Activated B cell treated with CpG ODN at 0.5 μM for 24 hours (primary cell): ENCODE measurements at places on chromosomes 1 and 21.

- H3K27me3 ChIP-seq, result no peaks in the 10 kb centered on the region
- H3K4me1 ChIP-seq, result peaks cover 28% of the 10 kb centered on the region
- H3K36me3 ChIP-seq, result peaks cover 2% of the 10 kb centered on the region
- no peak for DNase-seq
- H3K27ac ChIP-seq, result peak overlapping the region; percentile 24
Observed at GRCh38 chr1:35932158-35932636, 1.3 kb downstream of the AGO3 start.

DNA sequence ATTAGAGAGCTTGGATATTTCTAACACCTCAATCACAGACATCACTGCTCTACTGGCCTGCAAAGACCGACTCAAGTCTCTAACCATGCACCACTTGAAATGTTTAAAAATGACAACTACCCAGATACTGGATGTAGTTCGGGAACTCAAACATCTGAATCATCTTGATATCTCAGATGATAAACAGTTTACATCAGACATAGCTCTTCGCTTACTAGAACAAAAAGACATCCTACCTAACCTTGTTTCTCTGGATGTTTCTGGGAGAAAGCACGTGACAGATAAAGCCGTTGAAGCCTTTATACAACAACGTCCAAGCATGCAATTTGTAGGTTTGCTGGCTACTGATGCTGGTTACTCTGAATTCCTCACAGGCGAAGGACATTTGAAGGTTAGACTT is 45.1 kb downstream of the ZYG11B start:
- H3K4me3 ChIP-seq, result no peak overlapping the region
- no peaks in the 10 kb centered on the region for H3K27me3 ChIP-seq
- peaks cover 44% of the 10 kb centered on the region for H3K36me3 ChIP-seq
- no peak overlapping the region for H3K27ac ChIP-seq
- H3K4me1 ChIP-seq, result peaks cover 7% of the 10 kb centered on the region
- DNase-seq, result no peak

DNA sequence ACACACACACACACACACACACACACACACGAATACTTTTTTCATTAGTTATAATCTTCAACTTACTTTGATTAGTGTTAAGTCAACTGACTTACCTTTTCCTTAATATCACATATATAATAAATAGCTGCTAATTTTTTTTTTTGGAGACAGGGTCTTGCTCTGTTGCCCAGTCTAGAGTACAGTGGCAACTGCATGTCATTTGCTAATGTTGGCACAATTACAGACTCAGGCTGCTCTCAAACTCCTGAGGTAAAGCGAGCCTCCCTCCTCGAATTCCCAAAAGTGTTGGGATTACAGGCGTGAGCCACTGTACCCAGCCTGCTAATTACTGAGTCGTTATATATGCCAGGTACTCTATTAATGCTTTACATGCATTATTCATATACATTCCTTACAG is 20.8 kb upstream of the TAL1 start:
- no peak for DNase-seq
- H3K4me3 ChIP-seq, result no peak overlapping the region
- H3K27me3 ChIP-seq, result no peaks in the 10 kb centered on the region
- no peaks in the 10 kb centered on the region for H3K4me1 ChIP-seq
- H3K36me3 ChIP-seq, result no peaks in the 10 kb centered on the region

GRCh38 chr1:114702737-114703136 is 7.4 kb upstream of the AMPD1 start:
- peaks cover 28% of the 10 kb centered on the region for H3K36me3 ChIP-seq
- H3K27me3 ChIP-seq, result peaks cover 3% of the 10 kb centered on the region
- DNase-seq, result no peak
- H3K4me3 ChIP-seq, result no peak overlapping the region
- peaks cover 4% of the 10 kb centered on the region for H3K4me1 ChIP-seq
- H3K27ac ChIP-seq, result no peak overlapping the region

GRCh38 chr1:85584923-85585322 is 4.4 kb downstream of the CCN1 start:
- H3K4me3 ChIP-seq, result no peak overlapping the region
- DNase-seq, result no peak
- peaks cover 42% of the 10 kb centered on the region for H3K27me3 ChIP-seq

DNA sequence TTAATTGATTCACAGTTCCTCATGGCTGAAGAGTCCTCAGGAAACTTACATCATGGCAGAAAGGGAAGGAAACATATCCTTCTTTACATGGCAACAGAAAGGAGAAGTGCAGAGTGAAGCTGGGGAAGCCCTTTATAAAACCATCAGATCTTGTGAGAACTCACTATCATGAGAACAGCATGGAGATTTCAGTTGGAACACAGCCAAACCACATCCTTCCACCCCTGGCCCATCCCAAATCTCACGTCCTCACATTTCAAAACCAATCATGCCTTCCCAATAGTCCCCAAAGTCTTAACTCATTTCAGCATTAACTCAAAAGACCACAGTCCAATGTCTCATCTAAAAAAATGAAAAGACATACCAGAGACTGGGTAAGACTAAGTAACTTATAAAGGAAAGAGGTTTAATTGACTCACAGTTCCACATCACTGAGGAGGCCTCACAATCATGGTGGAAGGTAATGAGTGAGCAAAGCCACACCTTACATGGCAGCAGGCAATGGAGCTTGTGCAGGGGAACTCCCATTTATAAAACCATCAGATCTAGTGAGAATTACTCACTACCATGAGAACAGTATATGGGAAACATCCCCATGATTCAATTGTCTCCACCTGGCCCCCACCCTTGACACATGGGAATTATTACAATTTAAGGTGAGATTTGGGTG is 105.2 kb downstream of the MRPL39 start:
- H3K27me3 ChIP-seq, result no peaks in the 10 kb centered on the region
- no peak for DNase-seq
- H3K4me1 ChIP-seq, result peaks cover 54% of the 10 kb centered on the region
- H3K36me3 ChIP-seq, result peaks cover 4% of the 10 kb centered on the region
- peak overlapping the region; percentile 32 for H3K4me3 ChIP-seq

DNA sequence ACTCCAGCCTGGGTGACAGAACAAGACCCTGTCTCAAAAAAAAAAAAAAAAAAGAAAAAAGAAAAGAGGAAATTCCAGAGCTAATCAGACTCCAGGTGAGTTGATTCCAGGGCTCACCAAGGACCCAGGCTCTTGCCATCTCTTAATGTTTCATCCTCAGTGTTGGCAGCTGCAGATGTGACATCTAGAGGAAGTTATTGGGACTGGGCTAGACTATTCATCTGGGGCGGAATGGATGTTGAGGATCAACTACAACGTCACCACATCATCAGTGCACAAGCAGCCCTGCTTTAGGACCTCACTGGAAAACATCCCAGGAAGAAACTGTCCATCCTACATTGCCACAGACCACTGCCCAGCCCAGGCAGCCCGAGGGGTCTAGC is 28.6 kb upstream of the PARP1 start:
- peaks cover 39% of the 10 kb centered on the region for H3K4me1 ChIP-seq
- H3K36me3 ChIP-seq, result no peaks in the 10 kb centered on the region
- no peak overlapping the region for H3K27ac ChIP-seq
- no peak for DNase-seq
- no peak overlapping the region for H3K4me3 ChIP-seq
- no peaks in the 10 kb centered on the region for H3K27me3 ChIP-seq

DNA sequence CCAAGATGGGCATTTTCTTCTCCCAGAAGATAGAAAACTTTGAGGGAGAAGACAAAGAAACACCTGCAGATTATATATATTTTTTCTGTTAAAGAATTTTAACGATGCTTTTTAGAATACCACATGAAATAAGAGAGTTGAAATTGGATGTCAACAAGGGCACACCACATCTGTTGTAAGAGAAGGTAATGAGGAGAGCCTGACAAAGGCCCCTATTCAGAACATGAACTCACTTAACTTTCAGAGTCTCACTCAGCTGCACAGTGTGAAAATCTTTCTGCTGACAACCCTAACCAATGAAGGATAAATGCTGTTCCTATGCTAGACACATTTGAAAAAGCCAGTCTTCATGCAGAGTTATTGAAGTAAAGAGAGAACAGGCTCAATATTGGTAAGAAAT is 7.3 kb downstream of the KRTAP22-2 start:
- no peaks in the 10 kb centered on the region for H3K4me1 ChIP-seq
- H3K36me3 ChIP-seq, result no peaks in the 10 kb centered on the region
- no peak overlapping the region for H3K4me3 ChIP-seq
- no peak overlapping the region for H3K27ac ChIP-seq
- H3K27me3 ChIP-seq, result no peaks in the 10 kb centered on the region
- DNase-seq, result no peak

GRCh38 chr1:115748401-115749150 is 19.9 kb downstream of the CASQ2 start:
- H3K4me3 ChIP-seq, result no peak overlapping the region
- DNase-seq, result no peak
- H3K27me3 ChIP-seq, result peaks cover 23% of the 10 kb centered on the region
- no peaks in the 10 kb centered on the region for H3K36me3 ChIP-seq
- H3K27ac ChIP-seq, result no peak overlapping the region

- peaks cover 10% of the 10 kb centered on the region for H3K27me3 ChIP-seq
- no peaks in the 10 kb centered on the region for H3K4me1 ChIP-seq
- H3K36me3 ChIP-seq, result no peaks in the 10 kb centered on the region
Observed at GRCh38 chr1:9213956-9214355, 20.6 kb upstream of the H6PD start.

DNA sequence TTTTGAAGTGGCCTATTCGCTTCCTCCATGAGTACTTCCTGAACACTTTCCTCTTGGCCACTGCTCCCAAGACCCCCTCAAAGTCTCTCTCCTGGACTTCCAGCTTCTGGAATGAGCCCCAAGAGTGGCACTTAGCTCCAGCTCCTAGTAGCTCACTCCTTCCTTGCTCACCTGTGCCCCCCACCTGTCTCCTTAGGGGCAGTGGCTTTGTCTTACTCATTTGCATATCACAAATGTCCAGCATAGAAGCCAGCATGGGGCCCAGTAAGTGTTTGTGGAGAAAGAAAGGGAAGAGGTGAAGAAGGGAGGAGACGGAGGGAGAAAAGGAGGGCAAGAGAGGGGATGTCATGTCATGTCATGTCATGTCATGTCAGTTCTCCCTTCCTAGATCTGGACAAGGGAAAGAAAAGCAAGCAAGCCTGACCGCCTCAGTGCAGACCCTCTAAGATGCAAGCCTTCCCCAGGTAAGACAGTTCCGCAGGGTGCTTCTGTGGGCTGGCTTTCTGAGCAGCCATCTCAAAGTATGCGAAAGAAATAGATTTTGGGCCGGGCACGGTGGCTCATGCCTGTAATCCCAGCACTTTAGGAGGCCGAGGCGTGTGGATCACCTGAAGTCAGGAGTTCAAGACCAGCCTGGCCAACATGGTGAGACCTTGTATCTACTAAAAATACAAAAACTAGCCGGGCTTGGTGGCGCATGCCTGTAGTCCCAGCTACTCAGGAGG is 6.9 kb upstream of the MX1 start:
- no peaks in the 10 kb centered on the region for H3K27me3 ChIP-seq
- peaks cover 53% of the 10 kb centered on the region for H3K4me1 ChIP-seq
- no peaks in the 10 kb centered on the region for H3K36me3 ChIP-seq
- no peak overlapping the region for H3K27ac ChIP-seq

DNA sequence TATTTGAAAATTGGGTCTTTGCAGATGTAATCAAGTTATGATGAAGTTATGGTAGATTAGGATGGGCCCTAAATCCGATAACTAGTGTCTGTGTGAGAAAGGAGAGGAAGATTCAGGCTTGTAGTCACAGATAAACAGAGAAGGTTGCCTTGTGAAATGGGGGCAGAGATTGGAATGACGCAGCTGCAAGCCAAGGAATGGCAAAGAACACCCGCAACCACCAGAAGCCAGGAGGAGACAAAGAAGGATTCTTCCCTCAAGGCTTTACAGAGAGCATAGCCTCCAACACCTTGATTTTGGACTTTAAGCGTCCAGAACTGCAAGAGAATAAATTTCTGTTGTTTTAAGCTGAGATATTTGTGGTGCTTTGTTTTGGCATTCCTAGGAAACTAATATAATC is 35.4 kb upstream of the COL24A1 start:
- H3K4me3 ChIP-seq, result no peak overlapping the region
- H3K4me1 ChIP-seq, result no peaks in the 10 kb centered on the region
- H3K27ac ChIP-seq, result no peak overlapping the region
- no peak for DNase-seq
- H3K36me3 ChIP-seq, result no peaks in the 10 kb centered on the region

GRCh38 chr1:79519084-79519760 is 512.7 kb upstream of the ADGRL4 start:
- H3K4me3 ChIP-seq, result no peak overlapping the region
- no peaks in the 10 kb centered on the region for H3K27me3 ChIP-seq
- H3K4me1 ChIP-seq, result no peaks in the 10 kb centered on the region
- no peak for DNase-seq

GRCh38 chr1:37070126-37070525 is 35.8 kb upstream of the GRIK3 start:
- no peaks in the 10 kb centered on the region for H3K36me3 ChIP-seq
- H3K4me1 ChIP-seq, result no peaks in the 10 kb centered on the region
- H3K4me3 ChIP-seq, result no peak overlapping the region
- no peak for DNase-seq
- peaks cover 26% of the 10 kb centered on the region for H3K27me3 ChIP-seq

DNA sequence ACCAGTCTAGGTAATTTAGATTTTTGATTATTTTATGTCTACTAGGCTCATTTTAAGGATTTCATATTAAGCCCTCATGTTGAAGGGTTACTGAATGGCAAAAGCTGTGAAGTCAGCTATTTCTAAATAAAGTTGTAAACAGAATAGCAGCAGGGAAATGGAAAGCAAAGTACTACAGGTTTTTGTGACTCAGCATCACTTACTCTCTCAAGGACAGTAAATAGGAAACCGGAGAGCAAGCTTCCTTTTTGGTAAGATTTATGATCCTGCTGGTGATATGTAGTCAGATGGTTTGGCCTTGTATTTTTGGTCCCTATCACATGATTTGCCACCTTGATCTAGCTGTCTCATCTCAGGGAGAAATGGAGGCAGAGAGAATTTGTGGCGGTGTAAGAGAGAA is 226.0 kb downstream of the RPS6KC1 start:
- H3K4me1 ChIP-seq, result peaks cover 3% of the 10 kb centered on the region
- no peak overlapping the region for H3K4me3 ChIP-seq
- DNase-seq, result no peak
- H3K27me3 ChIP-seq, result no peaks in the 10 kb centered on the region
- H3K27ac ChIP-seq, result no peak overlapping the region
- H3K36me3 ChIP-seq, result peaks cover 17% of the 10 kb centered on the region

GRCh38 chr1:9836632-9836960 is 12.8 kb upstream of the CLSTN1 start:
- no peak overlapping the region for H3K4me3 ChIP-seq
- no peak overlapping the region for H3K27ac ChIP-seq
- no peaks in the 10 kb centered on the region for H3K4me1 ChIP-seq

GRCh38 chr1:48870596-48870995 is 93.9 kb upstream of the BEND5 start:
- DNase-seq, result no peak
- H3K36me3 ChIP-seq, result no peaks in the 10 kb centered on the region
- H3K4me3 ChIP-seq, result no peak overlapping the region
- H3K4me1 ChIP-seq, result peaks cover 2% of the 10 kb centered on the region
- H3K27me3 ChIP-seq, result peaks cover 2% of the 10 kb centered on the region
- no peak overlapping the region for H3K27ac ChIP-seq

GRCh38 chr1:228081578-228082213 is 812 bp upstream of the ARF1 start:
- DNase-seq, result no peak
- H3K4me1 ChIP-seq, result peaks cover 39% of the 10 kb centered on the region
- no peaks in the 10 kb centered on the region for H3K27me3 ChIP-seq
- peaks cover 20% of the 10 kb centered on the region for H3K36me3 ChIP-seq
